ENCODE measurements at places on chromosomes 3 and 15. TPM values are rescaled to one million over a fixed set of nuclear protein-coding genes. Genes with fewer than 3 reads are reported as not detected.

TTC21A gene
- total RNA-seq: 3.8 TPM

STARD9 gene
- total RNA-seq: 11.6 TPM

DNA sequence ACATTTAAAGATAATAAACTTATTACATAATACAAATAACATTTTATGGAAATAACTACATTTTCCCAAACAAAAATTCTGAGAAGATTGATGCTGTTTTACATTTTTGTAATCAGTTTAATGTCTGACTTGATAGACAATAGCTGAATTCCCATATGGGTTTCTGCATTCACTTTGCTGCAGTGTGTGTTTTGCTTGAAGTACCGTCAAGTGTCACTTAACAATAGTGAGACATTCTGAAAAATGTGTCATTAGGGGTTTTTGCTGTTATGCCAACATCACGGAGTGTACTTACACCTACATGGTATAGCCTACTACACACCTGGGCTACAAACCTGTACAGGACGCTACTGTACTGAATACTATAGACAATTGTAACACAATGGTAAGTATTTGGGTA is 57.5 kb downstream of the USF3 start:
- no peaks in the 10 kb centered on the region for H3K27me3 ChIP-seq
- H3K4me1 ChIP-seq: peaks cover 3% of the 10 kb centered on the region
- DNase-seq: no peak
- peaks cover 2% of the 10 kb centered on the region for H3K36me3 ChIP-seq
- H3K4me3 ChIP-seq: no peak overlapping the region
- H3K27ac ChIP-seq: no peak overlapping the region

GRCh38 chr3:160027541-160028195 is 39.0 kb downstream of the IL12A start:
- peak; percentile 8 for DNase-seq
- no peaks in the 10 kb centered on the region for H3K36me3 ChIP-seq
- H3K4me3 ChIP-seq: no peak overlapping the region
- peaks cover 26% of the 10 kb centered on the region for H3K4me1 ChIP-seq

DNA sequence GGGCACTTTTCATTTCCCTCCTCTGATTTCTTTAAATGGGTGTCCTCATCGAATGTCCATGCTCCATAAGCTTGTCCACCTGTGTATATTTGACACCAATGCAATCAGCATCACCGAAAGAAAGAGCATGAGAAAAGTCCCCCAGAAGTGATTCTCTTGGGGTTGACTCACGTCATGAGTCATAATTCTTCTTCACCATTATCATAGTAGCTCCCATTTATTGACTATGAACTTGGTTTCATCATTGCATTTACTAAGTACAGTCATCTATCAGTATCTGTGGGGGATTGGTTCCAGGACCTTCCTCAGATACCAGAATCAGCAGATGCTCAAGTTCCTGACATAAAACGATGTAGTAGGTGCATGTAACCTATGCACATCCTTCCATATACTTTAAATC is 372.5 kb upstream of the CFAP20DC start:
- no peak overlapping the region for H3K4me3 ChIP-seq
- H3K27ac ChIP-seq: no peak overlapping the region
- DNase-seq: no peak
- H3K36me3 ChIP-seq: peaks cover 4% of the 10 kb centered on the region
- peaks cover 51% of the 10 kb centered on the region for H3K4me1 ChIP-seq

DNA sequence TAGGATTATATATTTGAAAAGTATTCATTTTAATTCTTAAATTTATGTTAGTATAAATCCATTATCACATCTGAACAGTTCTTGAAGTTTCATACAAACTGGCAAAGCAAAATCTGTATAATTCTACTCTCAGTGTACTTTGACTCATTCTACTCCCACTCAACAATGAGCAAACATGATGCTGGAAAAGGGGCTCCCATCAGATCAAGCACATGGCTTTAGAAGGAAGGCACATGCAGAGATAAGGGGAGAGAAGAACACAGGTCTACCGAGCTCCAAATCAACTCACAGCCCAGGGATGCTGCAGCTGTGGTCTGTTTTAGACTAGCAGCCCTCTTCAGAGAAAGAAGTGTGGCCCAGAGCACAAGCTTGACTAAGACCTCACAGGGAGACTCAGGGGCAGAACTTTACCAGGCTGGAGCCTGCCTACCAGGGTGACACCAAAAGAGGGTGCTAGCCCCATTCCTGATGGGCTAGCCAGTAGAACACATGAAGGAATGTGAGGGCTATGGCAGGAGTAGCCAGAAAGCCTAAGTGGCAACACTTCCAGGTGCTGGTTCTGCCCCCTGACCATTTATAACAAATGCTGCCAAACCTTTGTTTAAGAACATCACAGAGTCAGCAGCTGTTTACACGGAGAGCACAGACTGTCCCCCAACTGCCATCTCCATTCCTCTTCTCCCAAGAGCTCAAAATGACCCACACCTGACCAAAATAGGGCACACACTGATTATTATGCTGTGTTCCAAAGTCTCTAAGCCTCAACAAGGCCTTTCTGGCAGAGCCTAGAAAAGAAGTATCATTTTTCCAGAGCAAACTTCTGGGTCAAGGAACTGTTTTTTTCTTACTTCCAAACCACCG is 19.5 kb downstream of the SEC22C start:
- DNase-seq: no peak
- H3K27me3 ChIP-seq: no peaks in the 10 kb centered on the region
- H3K4me3 ChIP-seq: no peak overlapping the region
- peak overlapping the region; percentile 63 for H3K27ac ChIP-seq
- H3K36me3 ChIP-seq: peaks cover 54% of the 10 kb centered on the region

DNA sequence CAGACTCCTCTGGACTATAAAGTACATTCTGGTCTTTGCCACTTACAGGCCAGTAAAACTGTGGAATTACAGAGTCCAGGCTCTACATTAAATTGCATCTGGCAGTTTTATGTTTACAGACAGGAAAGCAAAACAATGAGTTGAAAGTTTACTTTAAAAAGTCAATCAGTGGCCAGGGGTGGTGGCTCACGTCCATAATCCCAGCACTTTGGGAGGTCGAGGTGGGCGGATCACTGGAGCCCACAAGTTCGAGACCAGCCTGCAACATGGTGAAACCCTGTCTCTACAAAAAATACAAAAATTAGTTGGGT is 53.8 kb downstream of the TM4SF4 start:
- no peaks in the 10 kb centered on the region for H3K36me3 ChIP-seq
- H3K27ac ChIP-seq: no peak overlapping the region
- H3K27me3 ChIP-seq: peaks cover 7% of the 10 kb centered on the region

DNA sequence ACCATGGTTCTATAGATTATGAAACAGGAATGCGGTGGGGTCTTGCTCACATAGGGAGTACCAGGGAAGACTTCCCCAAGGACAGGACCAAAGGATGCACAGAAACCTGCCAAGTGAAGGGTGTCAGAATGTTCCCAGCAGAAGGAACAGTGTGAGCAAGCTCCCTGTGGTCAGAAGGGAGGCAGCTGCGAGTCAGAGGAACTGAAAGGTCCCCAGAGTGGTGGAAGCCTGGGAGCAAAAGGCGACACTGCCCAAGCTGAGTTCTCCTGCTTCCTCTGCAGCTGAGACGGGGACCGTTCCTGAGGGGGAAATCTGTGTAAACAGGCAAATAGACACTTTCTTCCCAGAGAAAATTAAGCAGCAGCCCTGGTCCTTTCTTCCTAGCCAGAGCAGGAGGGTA is 14.2 kb upstream of the SLC6A6 start:
- no peak overlapping the region for H3K4me3 ChIP-seq
- H3K36me3 ChIP-seq: no peaks in the 10 kb centered on the region
- no peak for DNase-seq
- no peak overlapping the region for H3K27ac ChIP-seq

- DNase-seq: no peak
- H3K27ac ChIP-seq: peak overlapping the region; percentile 86
- peak overlapping the region; percentile 11 for H3K4me3 ChIP-seq
- no peaks in the 10 kb centered on the region for H3K27me3 ChIP-seq
- H3K4me1 ChIP-seq: peaks cover 78% of the 10 kb centered on the region
- peaks cover 7% of the 10 kb centered on the region for H3K36me3 ChIP-seq
These were observed 194.0 kb downstream of the TNIK start for GRCh38 chr3:171266034-171266739.

Data from activated CD4-positive, alpha-beta T cell treated with anti-CD3 and anti-CD28 coated beads, Interleukin-2, amount 10 ng/mL, durations not matched to agents 7 days and 5 days (primary cell).